RWPE1 (cell line): ENCODE measurements at places on chromosomes 3 and 15.

- DNase-seq: no peak
Measured at GRCh38 chr3:29789686-29790085, 508.8 kb downstream of the RBMS3 start.

DNA sequence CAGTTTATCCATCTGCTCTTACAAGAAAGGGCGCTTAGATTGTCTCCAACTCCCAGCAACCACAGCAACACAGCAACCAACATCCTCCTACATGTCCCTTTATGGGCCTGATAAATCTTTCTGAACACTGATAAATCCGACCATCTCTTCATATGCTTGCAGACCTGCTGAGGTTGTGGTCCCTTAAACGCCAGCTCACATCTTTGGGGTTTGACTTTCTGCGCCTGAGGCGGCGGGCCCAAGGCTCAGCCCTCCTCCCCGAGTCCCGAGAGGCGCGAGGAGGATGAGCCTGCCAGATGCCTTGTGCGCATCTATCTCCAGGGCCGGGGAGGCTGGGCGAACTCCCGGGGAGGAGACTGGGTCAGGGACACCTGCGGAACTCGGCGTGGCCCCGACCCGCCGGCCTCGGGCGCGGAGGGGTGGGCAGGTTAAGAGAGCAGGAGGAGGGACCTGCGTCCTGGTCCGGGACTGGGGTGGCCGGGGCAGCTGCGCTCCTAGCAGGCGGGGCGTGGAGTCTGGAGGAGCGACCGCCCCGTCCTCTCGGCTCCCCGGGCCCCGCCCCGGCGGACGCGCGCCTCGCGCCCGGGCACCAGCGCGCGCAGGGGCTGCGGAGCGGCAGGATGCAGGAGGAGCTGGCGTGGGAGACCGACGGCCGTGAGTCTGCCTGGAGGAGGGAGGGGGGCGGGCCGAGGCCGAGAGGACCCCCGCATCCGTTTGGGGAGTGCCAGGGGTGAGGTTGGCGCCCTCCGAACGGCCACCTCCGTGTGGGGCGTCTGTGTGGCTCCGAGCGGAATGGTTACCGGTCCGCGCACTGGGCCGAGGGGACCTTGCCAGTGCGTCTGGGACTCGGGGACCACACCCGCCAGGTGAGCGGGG is at the start of gene ANKDD1A:
Gene ANKDD1A, plus strand, starts transcription at position 592 of the 876 bp plus-strand sequence. Its CDS starts 29 bp downstream, at position 621.
- DNase-seq: peak; percentile 76

DNA sequence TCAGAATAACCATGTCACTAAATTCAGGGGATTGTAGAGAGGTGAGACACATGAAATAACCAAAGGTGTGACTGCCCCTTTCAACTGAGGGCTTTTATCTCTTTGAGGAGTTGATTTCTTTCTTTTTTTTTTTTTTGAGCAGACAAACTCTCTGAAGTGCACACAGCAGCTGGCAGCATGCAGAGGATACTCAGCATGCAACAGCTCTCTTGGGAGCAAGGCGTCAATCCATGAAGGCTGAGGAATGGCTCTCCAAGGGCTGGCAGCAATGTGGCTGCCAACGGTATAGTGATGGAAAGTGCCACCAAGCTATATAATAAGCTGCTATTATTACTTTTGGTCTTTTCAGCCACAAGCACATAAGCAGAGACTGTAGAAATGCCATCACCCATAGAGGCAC is 226.7 kb upstream of the FEZF2 start:
- no peak for DNase-seq

GRCh38 chr3:88589138-88589537 is 439.4 kb downstream of the C3orf38 start:
- no peak for DNase-seq

DNA sequence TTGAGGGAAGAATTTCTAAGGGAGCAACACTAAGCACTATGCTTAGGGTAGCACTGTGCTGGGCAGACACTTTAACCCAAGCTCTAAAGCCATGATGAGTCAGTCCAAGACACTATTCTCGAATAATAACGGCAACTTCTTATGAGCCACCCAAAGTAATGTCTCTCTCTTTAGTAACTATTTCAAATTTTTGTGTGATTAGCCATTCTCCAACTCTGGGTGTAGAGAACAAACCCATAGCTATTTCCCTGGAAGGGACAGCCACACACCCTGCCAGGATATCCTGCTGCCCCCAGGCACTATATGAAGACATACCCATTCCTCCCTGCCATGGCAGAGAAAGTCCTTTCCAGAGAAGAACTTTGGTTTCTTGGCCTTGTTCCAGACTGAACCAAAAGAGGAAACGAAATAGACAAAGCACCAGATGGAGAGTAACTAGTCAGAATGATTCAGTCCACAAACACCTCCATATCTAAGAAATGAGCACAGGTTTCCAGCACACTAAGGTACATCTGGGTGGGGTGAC is 384.9 kb upstream of the THBS1 start:
- peak; percentile 98 for DNase-seq
